CD8-positive, alpha-beta T cell (primary cell): ENCODE measurements at places on chromosomes 16 and 17.
A peak's percentile ranks its signal among the peaks of the same experiment; 100 is the strongest.

GRCh38 chr16:78681743-78682142 lies 582.3 kb downstream of the WWOX start:
- no peak for DNase-seq

GRCh38 chr16:80208743-80209142 lies 332.1 kb upstream of the DYNLRB2 start:
- no peak for DNase-seq

GRCh38 chr17:73247726-73248125 lies 14.0 kb downstream of the CPSF4L start:
- no peak for DNase-seq

- no peak for DNase-seq
Measured at GRCh38 chr16:55542459-55543082, 23.9 kb upstream of the CAPNS2 start.

- DNase-seq, result peak; percentile 3
Measured at GRCh38 chr17:58630883-58631522, 60.8 kb downstream of the TEX14 start.

- no peak for DNase-seq
Measured at GRCh38 chr17:71461498-71462169, 659.2 kb upstream of the SOX9 start.

- no peak for DNase-seq
Measured at GRCh38 chr17:69914520-69914919, 160.5 kb upstream of the KCNJ16 start.

DNA sequence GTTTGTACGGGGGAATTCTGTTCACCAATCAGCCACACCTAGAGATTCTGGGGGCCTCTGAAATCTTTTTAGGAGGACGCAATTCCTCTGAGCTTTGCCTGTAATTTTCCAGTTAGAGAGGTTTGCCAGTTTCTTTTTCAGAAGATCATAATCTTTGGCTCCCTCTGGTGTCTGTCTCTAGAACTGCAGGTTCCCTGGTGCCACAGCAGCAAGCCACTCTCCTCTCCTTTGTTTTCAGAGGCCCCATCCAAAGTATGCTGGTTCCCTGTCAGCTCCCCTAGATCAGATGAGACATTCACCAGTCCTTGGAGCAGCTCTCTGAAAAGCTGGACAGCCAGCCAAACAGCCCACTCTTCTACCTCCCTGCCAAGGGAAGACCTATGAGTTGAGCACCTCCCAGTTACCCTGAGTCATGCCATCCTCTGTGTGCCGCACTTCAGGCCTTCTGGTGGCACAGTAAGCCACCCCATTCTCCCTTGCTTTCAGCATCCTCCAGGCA lies 36.1 kb downstream of the RNF112 start:
- peak; percentile 74 for DNase-seq

- DNase-seq, result no peak
Measured at GRCh38 chr16:80656711-80657150, 115.9 kb downstream of the DYNLRB2 start.

DNA sequence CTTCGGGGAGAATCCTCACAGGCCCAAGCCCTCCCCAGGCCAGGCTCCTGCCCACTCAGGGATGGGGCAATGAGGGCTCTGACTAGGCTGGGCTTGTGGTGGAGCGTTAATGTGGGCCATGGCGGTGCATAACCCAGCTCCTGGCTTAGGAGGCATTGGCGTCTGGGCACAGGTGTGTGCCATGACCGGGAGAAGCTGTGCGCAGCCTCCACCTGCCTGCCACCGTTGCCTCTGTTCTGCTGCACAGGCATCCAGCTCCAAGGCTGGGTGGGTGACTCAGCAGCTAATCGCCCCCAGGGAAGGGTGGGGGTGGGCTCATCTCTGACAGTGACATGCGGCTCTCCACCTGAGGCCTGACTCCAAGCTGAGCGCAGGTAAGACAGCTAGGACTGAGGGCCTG lies 3.5 kb upstream of the ARHGAP27 start:
- DNase-seq, result no peak

DNA sequence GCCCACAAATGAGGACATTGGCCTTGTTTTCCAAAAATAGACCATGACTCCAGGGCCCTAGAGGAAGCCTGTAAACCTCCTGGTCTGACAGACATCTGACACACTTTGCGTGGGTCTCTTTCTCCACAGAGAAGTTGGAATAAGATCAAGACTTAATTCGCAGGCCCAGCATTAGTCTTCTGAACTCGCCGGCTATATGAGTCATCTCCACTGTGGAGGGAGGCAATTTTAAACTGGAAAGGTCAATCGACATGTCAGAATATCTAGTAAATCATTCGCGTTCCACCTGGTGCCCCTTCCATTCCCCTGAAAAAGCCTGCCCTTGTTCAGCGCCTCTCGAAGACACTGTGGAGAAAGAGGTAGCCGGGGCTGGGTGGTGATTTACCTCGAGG lies 140.1 kb downstream of the CLEC16A start:
- no peak for DNase-seq

- DNase-seq, result no peak
Measured at GRCh38 chr16:1258225-1258600, 2.3 kb downstream of the TPSD1 start.

GRCh38 chr16:10982465-10983150 lies 38.2 kb downstream of the CLEC16A start:
- no peak for DNase-seq

DNA sequence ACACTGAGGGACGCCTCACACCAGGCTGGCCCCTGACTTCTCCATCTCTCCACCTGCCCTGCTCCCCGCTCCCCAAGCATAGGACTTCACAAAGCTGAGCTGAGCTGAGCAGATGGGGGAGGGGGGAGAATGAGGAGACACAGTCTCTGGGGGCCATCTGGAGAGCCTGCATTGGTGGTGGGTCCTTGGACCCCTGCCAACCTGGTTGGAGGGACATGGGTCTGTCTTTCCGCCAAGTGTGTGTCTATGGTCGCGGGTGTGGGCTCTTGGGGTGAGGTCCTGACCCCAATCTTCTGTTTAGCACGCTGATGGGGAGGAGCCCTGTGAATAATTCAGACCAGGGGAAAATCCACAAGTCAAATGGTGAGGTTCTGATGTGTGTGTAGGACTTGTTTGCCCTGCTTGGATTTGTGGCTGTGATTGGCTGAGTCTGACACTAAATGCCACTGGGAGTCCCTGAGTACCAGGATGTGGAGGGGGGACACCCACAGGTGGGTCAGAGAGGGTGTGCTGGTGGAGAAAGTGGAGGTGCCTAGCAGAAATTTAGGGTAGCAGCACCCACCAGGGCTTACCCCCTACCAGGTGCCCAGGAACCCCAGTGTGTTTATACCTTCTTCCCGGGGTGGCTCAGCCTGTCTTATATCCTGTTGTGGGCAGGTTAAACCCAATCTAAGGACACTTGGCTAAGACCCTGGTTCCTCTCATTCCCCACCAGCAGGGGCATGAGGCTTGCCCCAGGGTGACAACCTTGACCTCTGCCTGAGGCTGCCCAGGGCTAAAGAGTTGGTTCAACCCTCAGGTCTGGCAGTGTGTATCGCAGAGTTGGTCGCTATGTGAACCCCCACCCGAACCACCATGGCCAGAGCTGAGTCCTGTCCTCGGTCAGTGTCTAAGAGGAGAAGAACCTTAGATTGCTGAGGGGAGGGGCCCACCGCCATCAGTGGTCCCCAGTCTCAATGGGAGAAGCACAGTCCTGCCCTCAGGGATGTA lies 2.1 kb downstream of the FMNL1 start:
- DNase-seq, result peak; percentile 67

DNA sequence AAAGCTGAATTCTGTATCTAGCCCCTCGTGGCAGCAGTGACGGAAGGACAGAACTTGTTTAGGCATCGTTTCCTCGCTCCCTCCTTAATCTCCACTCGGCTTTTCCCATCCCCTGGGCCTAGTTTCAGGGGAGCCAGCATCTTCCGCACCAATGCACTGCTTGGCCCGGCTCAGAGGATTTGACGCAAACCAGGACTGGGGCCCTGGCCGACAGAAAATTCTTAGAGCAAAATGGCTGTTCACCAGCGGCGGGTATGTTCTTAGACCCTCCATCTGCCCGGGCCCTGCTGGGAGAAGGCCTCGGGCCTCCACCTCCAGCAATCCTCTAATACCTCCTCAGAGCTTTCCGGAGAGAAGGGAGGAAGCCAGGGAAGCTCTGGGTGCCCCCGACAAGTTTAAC lies 54.6 kb downstream of the TBC1D16 start:
- DNase-seq, result no peak

GRCh38 chr16:50284131-50284911 lies 18.0 kb downstream of the ADCY7 start:
- no peak for DNase-seq

DNA sequence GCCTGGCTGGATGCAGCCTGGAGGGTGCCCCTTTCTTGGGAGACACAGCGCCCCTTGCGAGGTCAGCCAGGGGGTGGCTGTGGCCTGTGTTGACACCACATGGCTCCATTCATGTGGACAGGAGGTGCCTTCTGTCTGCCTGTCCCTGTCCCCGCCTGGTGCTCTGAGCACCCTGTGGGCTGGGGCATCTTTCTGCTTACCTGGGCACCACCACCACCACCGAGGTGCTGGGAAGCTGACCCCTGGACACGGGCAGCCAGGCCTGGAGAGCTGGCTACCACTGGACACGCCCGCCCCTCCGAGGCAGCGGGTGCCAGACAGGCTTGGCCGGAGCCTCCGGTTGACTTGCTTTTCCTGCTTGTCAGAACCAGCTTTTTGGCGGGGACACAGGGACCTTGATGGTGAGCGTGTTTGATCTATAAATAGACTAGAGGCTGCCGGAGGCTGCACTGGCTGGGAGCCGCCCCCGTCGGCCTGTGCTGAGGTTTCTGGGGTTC lies 121.3 kb upstream of the GSE1 start:
- DNase-seq, result peak; percentile 10

DNA sequence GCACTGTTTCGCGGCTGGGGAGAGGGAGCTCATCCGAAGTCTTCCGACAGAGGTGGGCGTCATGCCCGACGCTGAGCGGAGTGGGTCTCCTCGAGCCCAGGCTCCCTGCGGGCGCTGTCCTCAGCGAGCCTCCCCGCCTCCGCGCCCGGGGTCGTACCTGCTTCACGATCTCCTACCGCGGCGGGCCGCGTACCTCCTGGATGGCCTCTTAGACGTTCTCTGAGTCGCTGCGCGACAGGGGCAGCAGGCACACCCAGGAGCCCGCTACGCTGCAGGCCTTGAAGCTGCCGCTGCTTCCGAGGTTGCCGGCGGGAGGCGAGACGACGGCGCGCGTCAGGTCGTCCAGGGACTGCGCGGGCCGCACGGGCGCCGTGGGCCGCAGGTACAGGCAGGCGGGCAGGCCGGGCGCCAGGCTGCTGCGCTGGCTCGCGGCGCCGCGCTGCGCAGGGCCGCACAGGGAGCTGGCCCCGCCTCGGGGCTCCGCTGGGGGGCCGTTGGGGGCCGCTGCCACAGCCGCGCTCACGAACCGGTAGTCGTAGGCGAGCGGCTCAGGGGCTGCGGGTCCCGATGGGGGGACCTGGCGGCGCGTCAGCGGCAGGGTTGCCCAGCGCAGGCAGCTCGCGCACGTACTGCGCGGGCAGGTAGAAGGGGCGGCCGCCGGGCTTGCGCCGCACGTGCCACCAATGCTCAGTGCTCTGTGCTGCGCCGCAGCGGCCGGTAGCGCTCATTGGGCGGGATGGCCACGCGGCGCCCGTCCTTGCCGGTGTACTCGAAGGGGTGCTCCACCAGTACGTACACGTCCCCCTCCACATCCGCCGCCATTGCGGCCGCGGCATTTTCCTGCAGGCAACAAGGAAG lies 116.4 kb upstream of the SMURF2 start:
- DNase-seq, result no peak

DNA sequence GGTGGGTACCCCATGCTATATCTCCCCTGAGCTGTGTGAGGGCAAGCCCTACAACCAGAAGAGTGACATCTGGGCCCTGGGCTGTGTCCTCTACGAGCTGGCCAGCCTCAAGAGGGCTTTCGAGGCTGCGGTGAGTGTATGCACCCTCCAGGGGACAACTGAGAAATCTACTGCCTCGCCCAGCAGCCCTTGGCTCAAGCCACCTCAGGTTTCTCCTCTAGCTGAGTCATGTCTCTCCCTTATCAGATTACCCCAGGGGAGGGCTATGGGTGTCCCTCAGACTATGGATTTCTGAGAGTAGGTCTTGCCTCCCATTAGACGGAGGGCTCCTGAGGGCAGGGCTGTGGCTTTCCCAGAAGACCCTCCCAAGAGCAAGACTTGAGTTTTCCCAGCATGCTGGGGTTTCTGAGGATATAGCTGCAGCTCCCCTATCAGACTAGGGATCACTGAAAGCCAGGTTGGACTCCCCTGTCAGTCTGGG lies 6.7 kb downstream of the NEK8 start:
- no peak for DNase-seq

DNA sequence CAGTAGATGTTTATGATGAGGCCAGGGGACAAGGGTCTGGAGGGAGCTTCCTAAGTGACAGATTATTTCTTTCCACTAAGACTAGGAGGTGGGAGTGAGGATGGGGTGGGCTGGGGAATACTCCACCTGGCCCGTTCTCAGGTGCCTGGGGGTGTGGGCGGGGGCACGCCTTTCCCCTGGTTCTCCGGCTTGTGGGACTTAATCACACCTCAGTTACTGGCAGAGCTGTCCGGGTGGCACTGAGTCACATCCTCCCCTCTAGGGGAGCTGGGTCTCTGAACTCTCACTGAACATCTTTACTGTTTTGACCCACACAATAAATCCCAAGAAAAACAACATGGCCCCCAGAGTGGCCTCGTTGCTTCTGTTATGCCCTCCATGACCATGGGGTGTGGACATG lies 332.8 kb downstream of the MAF start:
- no peak for DNase-seq

- peak; percentile 48 for DNase-seq
Measured at GRCh38 chr17:77332981-77333685, 192.4 kb downstream of the SEC14L1 start.

DNA sequence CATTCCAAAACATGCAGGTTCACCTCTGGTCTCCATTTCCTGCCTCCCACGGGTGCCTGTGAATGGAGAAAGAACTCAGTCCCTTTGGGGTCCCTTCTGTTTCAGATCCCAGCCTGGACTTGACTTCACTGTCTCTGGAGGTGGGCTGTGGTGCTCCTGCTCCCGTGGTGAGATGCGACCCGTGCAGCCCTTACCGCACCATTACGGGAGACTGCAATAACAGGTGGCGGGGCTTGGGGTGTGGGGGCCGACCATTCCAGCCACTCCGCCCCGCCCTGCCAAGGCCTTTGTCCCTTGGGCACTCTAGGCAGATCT lies 10.5 kb downstream of the LPO start:
- no peak for DNase-seq

DNA sequence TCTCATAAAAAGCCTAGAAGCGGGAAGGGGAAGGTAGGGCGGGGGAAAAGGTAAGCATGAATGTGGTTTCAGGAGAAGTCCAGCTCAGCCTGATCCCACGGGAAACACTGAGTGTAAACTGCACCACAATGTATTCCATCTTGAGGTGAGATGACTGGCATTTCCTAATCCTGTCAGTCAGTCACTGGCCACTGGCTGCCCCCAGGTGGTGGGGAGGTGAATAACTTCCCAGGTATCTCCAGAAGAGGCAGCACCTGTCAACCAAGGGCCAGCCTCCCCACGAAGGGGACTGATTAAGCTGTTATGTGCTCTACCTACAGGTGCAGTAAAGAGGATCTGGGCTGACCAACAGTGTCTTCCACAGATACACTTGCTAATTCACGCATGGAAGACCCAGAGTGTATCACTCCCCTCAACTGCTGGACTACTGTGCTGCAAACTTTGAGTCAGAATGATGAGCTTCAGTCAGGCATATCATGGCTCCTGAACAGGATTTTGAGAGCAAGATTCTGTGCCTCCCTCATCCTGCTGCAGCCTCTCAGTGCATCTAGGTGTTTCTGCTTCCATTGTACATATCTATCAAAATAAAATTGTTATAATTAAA lies 108.5 kb upstream of the CCL2 start:
- DNase-seq, result peak; percentile 7
